Pancreas (tissue), 10 donors: ENCODE measurements at places on chromosomes 12 and 14.

DNA sequence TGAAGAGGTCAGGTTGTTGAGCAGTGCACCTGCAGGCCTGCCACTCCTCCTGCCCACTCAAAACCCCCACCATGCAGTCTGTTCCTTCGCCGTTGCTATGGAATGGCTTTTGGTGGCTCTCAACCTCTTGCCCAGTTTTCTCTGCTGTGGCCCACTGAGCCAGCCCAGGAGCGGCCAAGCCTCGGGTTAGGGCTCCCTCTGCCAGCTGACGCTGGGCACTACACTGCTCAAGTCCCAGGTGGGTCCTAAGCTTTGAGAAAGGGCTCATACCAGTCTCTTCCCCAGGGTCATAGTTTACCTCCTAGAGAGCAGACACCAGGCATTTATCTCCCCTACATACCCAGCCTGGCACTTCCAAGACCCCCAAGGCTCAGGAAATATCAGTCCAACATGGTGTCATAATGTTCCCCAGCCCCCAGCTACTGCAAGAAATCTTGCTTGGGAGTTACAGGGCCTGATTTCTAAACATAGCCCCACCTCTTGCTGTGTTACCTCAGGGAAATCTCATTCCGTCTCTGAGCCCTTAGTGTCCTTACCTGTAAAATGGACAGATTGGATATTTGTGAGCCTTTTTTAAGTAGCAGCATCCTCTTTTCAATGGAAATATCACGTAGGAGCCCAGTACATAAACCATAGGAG lies 59.4 kb downstream of the TSPAN11 start:
- peak; percentile 53 for DNase-seq

DNA sequence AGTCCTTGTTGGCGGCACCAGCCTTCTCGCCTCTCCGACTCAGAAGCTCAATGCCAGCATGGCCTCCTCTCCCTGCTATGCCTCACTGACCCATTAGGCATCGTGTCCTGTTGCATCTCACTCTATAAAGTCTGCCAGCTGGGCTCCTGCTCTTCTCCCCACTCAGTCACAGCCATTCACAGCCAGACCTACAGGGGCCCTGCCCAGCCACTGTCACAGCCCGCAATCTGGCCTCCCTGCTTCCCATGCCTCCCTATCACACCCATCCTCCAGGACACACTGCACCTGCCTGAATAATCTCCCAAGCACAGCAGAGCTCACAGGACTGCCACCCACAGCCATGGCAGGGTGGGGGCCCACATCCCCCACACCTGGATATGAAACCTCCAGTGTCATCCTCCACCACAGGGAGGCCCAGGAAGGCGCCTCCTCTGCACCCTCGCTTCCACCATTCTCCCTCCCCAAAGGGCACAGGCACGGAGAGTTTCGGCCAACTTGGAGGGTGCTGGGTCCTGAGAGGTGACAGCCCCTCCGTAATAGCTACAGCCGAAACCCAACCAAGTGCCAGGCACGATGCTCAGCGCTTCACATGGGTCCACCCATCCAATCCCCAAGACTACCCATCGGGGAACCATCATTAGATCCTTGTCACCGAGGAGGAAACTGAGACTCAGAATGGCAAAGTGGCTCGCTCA lies 370.3 kb downstream of the BCL11B start:
- no peak for DNase-seq

DNA sequence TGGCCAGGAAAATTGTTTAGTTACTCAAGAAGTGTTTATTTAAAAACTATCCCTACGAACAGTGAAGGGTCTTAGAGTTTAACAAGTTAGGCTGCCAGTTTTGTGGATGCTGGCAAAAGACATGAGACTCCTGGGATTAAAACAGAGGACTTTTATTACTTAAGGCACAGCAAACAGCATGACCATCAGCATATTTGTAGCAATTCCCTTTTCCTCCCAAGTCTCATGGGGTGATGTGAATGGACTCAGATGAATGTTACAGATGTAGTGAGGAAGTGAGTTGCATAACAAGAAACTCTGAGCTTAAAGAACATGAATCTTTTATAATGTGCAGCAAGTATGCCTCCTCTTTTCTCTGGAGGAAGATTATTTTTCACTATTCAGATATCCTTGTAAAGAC lies 695.8 kb downstream of the RPS29 start:
- no peak for DNase-seq

GRCh38 chr14:33738029-33738428 lies 212.8 kb downstream of the EGLN3 start:
- DNase-seq = no peak

- DNase-seq = no peak
Observed at GRCh38 chr12:104928036-104928745, 29.9 kb downstream of the SLC41A2 start.

GRCh38 chr14:25516838-25517237 lies 466.9 kb upstream of the STXBP6 start:
- DNase-seq = no peak

GRCh38 chr12:51926718-51927117 lies 19.4 kb downstream of the ACVRL1 start:
- DNase-seq = no peak

DNA sequence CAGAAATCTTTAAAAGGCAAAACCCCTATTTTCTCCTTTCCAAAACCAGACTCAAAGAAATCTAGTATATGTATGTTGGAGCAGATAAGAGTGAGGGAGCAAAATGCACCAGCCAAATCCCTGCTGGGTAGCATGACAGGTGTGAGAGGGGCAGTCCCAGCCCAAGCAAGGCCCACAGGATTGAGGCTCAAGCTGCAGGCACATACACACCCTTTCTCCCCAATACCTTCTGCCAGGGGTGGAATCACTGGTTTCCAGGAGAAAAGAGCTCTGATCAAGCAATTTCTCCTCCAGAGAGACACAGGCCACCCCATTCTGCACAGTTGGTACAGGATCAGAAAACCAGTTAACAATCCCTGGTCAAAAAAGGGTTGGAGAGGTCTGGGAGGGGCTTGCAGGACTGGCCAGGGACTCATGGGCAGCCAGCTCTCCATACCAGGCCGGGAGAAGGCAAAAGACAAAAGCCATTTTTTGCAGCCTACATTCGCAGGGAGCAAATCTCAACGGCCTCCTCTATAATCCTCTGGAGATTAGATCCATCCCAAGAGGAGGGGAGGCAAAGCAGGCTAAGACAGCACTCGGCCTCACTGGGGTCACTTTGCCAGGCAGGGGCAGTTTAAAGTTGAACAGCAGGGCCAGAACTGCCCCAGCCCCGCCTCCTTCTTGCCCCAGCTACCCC lies 2.1 kb downstream of the KMT2D start:
- DNase-seq = no peak

GRCh38 chr12:132525833-132526455 lies 36.0 kb downstream of the FBRSL1 start:
- no peak for DNase-seq

GRCh38 chr14:72723858-72724530 lies 169.9 kb downstream of the DPF3 start:
- no peak for DNase-seq

DNA sequence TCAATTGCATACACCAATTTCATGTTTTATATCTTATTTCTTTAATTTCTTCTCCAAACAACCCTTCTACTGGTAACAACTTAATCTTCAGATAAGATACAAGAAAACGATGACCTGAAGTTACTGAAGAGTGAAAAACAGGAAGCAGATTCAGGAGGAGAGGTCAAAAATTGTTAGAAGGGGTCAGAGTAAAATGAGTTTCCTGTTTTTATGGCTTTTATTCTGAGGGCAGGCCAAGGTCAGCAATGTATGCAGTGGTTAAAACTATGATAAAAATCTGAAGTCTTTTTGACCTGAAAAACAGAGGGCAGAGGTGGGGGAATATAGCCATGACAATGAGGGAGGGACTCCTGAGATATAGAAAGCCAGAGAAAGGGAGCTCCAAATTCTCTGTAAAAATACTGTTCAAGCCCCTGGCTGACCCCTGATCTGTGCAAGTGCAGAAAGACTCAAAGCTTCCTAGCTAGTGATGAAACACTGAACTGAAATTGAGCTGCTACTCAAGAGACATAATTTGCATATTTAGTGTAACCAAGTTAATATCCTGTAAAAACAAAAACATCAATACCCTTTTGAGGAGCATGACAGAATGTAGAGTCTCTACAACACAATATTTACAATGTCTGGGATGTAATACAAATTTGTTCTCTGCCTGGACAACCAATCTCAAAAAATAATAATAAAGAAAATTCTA lies 514.3 kb upstream of the SEL1L start:
- DNase-seq = no peak

DNA sequence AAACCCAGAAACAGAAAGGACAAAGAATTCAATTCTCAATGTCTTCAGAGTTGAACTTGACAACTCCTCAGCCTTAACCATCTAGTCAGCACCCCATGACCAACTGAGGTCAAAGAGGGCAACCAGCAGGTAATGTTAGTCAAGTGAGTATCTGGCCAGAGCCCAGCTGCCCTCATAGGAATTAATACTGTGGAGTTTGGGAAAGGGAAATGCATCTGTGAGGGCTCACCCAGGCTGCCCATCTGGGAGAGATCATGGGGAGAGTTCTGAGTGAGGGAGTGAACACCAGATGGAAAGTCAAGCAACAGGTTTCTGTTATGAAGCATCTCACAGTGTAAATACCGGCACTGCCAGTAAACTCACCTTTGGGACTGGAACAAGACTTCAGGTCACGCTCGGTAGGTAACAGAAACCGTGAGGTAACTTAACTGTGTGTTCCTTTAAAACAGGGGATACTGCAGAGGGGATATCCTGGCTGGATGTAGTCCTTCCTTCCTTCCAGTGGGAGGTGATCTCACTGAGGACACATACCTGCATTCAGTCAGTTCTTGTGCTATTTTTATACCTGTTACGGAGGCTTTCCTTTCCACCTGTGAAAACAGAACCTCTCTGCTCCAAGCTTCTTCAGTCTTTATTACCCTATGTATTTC lies 94.4 kb downstream of the DAD1 start:
- DNase-seq = no peak

DNA sequence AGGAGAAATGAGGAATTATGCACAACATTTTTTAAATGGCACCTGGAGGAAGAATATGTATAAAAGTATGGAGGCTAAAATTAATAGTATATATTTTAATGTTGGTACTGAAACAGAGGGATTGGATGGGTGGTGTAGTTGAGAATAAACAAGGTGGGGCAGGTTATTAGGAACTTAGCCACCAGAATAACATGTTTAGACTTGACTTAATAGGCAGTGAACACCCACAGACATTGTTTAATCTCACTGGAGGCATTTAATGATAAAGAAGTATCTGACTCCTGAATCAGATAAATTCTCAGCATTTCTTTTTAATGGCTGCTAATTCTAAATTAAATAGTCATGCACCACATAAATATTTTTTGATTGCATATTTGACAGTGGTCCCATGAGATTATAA lies 139.7 kb downstream of the CNTN1 start:
- no peak for DNase-seq

GRCh38 chr14:98858158-98858557 lies 413.8 kb downstream of the BCL11B start:
- no peak for DNase-seq

DNA sequence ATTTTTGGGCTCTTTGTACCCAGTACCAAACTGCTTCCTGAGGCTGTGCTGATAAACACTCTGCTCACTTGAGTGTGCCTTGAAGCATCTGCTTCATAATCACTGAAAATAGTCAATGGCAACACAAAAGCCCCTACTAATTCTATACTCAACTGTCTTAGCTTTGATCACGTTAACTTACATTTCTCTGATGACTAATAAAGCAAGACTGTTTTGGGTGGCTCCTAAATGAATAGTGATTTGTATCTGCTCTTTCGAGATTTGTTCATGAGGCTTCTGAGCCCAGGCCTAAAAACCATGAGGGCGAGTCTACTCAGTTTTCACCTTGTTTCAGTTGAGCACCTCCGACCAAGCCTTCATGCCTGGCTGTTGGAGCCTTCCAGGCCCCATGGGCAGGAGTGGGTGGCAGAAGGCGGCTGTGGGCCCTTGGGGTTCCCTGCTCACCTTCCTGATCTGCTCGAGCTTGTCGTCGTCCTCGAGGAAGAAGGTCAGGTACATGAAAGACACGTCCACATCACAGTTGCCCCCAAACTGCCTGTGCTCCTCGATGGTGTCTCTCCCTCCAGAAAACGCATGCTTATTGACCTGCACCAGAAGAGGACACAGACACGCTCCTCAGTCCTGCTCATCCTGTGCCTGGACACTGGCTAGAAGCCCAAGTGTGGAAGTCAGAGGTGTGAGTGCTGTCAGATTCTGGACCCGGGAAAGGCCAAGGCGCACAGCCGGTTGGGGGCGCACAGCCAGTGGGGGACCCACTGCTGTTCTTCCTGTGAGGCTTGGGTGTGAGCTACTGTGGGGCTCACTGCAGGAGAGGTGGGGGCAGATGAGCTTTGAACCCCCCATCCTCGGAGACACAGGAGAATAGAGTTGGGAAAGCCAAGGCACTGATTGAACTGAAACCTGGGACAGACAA lies 13.7 kb downstream of the SLC25A47 start:
- no peak for DNase-seq

GRCh38 chr12:48818831-48819590 lies 715 bp downstream of the CACNB3 start:
- DNase-seq = peak; percentile 41

- no peak for DNase-seq
Observed at GRCh38 chr14:63881926-63882325, 29.1 kb downstream of the SYNE2 start.

DNA sequence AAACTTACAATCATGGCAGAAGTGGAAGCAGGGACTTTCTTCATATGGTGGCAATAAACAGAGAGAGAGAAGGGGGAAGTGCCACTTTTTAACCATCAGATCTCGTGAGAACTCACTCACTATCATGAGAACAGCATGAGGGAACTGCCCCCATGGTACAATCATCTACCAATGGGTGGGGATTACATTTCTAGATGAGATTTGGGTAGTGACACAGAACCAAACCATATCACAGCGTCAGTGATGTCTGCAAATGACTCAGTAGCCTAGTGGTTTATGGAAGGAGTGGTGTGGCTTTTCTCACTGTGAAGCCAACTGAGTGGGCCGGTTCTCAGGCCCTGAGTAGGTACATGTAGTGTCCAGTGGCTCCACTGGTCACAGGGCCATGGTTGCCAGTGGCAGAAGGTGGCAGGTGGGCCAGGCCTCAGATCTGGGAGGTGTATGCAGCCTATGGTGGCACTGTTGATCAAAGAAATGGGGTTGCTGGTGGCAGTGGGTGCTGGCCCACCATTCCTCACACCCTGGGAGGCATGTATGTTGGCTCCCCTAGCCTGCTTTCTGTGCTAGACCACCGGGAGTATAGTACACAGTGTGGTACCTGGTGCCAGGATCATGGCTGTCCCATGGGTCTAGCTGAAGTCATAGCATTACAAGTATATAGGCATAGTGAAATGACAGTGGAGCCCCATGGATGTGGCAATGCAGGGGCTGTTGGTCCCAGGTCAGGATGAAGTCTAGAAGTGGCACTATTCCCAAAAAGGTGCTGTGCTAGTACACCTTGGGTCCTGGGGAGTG lies 191.9 kb downstream of the NUBPL start:
- DNase-seq = no peak

DNA sequence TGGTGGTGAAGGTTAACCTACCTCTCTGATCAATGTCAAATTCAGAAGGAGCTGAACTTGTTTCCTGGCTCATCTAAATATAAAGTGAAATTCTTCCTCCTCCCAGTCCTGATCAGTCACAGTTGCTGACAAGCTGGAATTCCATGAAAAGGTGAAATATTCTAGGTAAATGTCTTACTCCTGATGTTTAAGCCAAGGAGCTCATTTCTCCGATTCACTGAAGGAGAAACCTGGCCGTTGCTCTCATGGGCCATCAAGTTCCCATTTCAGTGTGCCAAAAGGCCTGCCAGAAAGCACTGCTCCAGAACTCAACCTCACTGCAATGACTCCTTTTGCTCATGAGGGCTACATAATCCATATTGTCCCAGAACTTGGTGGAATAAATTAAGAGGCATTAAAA lies 707.5 kb downstream of the GALC start:
- no peak for DNase-seq
